ENCODE measurements at places on chromosomes 2 and 18.

- DNase-seq, result no peak
Measured at GRCh38 chr2:32061973-32062861, 1.1 kb upstream of the SPAST start.

DNA sequence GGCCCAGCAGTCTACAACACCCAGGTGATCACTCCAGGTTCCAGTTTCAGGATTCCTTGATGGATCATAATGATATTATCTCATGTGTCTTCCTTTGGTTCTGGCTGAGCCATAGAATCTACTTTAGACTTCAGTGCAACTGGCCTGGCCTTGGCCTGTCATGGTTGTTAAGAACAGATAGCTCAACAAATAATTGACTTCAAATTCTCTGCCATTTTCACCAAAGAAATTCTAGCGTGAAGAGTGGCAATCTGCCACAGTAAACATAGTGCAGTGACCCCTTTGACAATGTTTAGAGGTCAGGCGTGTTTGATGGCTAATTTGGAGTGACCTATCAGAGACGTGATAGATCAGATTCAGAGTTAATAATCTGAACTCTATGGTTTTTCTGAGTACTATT, 50.2 kb upstream of the ZNF385B start:
- DNase-seq, result no peak

DNA sequence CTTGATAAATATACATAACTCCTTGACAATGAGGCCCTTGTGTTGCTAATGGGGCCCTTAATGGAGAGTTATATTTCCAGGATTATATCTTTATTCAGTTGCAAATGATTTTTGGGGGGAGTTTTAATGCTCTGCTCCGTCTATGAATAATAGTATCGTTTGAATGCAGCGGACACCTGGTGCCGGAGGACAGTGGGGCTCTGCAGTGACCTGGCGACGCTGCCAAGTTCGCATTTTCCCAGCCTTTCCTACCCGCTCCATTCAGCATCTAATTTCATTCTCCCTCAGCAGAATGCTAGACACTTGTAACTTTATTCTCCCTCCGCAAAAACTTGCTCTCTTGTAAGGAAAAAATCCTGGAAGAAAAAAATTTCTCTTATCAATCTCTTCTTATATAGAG, 257.6 kb upstream of the SALL3 start:
- DNase-seq, result no peak

GRCh38 chr2:134335601-134336000, 81.7 kb downstream of the MGAT5 start:
- no peak for DNase-seq

DNA sequence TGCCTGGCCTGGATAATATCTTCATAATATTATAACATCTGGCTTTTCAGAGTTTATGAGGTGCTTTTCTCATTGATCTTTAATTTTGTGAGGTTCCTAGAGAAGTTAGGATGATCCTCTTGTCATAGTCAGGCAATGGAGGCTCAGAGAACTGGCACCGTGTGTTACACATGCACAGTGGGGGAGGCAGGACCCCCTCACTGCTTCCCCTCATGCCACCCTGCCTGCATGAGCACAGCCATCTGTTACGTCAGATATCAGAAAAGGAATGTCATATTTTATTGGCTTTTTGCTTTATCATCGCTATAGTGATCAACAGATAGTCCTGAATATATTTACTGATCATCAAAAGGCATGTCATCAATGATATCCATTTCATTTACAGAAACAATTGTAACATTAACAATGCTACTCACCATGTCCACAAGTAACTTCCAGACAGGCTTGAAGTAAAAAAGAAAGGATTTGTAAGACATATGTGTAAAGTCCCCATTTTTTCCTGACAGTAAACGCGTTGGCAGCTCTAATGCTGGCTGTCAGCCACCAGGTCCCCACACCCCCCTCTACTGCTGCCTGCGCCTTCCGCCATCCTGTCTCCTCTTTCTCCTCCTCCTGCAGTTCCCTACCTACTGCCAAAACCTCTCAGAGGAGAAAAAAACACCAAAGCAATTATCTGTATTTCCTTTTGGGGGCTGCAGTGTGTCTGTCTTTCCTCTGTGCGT, 18.8 kb downstream of the ENOSF1 start:
- no peak for DNase-seq

DNA sequence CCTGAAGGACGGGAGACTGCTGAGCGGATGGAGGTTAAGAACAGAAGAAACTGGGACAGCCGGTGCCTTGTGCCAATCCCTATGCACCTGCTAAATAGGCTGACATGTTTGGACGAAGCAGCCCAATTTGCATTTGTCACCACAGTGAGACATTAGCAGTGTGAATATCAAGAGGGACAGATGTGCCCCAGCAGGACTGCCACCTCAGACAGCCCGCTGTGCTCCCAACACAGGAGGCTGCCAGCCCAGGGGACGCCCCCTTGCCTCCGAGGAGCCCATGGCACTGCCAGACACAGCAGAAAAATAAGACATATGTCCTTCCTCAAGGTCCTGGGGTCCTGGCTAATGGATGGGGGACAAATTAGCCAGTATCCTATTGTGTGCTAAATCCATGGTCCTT, 306.7 kb upstream of the POU3F3 start:
- no peak for DNase-seq

DNA sequence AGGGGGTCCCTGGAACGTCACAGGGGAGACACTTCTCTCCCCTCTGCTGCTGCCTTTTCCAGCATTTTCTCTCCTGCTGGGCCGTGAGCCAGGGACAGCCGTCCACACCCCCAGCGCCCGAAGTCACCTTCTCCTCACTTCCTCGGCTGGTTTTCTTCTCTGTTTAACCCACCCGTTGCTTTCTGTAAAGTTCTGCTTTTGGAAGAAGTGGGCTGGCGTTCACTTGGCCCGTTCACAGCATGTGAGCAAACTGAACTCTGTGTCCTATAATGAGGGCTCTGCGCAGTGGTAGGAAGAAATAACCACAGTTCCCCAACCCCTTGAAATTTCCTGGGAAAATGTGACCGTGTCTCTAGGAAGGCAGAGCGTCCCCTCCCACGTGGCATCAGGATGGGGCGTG, 187.0 kb upstream of the HDAC4 start:
- no peak for DNase-seq

GRCh38 chr2:214542295-214542694, 131.4 kb downstream of the VWC2L start:
- DNase-seq, result no peak

DNA sequence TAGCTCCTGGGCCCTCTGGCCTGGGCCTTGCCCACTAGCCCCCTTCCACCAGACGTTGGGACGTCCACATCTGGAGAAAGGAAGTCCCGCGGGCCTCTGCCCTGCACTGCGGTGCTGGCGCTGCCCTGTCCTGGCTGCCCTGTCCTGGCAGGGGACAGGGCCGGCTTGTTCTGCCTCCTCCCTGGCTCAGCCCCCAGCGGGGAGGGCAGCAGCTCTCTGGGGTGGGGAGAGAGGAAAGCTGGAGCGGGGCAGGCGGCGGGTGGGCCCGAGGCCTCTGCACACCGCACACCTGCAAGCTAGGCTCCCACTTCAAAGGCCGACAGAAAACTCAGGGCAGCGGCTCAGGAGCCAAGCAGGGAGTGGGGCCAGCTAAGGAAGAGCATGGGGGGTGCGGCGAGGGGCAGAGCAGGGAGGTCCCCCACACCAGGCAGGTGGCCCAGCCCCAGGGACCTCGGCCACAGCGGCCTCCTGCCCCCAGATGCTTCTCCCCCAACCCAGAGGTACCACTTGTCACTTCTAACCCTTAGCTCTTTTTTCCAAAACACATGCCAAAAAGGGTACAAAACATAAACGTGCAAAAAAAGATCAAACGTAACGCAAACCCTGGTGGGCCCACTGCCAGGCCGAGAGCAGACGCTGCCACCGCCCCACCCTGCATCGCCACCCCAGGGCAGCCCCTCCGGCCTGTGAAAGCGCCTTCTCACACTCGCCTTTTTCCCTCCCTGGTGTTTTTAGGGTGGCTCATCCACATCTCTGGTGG, 13.5 kb downstream of the SNED1 start:
- DNase-seq, result no peak

DNA sequence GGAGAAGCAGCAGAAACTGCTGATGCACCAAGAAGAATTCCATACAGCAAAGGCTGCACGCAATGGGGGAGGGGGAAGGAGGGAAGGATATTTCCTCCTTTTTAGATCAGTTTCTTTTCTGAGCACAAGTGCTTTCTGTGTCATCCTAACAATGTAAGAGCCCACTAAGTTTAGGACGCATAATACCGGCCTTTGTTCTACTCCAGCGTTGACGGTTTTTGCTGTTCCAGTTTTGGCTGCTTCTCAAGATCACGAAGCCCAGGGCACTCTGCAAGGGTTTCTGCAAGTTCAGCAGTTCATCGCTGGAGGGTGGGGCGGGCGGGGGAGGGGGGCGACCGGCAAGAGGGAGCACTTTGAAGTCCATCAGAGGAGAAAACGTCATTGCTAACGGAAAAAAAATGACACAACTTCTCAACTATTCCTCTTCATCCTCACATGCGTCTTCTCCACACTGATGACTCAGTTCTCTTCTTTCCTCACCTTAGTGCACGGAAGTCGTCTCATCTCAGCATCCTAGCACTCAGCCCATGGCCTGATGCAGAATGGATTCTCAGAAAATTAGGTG, 8.7 kb downstream of the FAM178B start:
- DNase-seq, result no peak

DNA sequence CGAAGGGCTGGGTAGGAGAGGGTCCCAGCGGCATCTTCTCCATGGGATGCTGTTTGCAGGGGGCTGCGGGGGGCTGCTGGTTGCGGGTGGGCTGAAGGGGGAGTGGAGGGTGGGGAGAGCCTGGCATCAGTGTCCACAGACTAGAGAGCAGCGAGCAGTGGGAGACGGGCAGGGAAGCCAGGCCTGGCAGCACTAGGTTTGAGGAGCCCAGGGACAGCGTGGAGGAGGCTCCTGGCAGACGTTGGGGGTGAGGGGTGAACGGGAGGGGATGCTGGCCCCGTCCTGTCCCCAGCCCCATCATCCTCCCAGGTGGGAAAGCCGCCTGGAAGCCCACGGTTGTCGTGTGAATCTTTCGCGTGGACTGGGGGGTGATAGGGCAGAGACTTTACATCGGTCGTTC, 48.2 kb upstream of the TFCP2L1 start:
- DNase-seq, result no peak

DNA sequence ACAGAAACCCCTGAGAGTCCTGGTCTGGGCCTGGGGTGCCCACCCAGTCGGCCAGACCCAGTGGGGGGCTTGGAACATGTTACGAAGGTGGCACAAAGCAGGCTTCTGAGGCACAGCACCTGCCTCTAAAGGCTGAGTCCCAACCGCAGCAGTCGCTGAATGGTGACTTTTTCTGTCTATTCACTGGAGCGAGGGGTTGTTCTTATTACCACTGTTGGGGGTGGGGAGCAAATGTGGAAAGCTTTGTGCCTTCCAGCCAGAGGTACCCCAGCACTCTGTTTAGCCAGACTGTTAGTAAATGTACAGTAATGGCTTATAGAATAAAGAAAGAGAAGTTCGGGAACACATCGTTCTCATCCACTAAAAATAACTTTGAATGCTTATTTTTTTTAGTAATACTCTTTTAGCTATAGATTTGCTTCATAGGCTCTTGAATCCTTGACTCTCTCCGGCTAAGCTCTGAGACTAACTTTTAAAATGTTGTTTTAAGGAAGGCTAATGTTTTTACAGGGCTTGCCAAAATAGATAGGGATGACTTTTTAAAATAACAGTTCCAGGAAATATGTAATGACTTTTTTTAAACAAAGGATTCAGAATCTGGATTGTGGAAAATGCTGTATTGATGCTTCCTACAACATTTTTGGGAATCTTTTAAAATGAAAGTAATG, 23.4 kb upstream of the PTPN2 start:
- DNase-seq, result no peak

GRCh38 chr2:112920923-112921532, 10.1 kb downstream of the IL37 start:
- no peak for DNase-seq

- no peak for DNase-seq
Measured at GRCh38 chr2:224520064-224520463, 65.1 kb downstream of the CUL3 start.

DNA sequence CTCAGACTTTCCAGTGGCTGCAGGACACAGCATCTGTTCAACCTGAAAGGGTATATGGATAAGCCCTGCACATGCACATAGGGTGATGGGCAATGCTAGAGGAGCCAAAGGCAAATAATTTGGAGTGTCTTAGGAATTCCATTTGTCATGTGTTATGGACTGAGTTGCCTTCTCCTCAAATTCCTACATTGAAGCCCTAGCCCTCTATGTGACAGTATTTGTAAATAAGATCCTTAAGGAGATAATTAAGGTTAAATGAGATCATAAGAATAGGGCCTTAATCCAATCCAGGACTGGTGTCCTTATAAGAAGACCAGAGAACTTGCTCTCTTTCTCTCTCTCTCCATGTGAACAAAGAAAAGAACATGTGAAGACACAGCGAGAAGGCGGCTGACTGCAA, 42.9 kb upstream of the CREG2 start:
- no peak for DNase-seq

DNA sequence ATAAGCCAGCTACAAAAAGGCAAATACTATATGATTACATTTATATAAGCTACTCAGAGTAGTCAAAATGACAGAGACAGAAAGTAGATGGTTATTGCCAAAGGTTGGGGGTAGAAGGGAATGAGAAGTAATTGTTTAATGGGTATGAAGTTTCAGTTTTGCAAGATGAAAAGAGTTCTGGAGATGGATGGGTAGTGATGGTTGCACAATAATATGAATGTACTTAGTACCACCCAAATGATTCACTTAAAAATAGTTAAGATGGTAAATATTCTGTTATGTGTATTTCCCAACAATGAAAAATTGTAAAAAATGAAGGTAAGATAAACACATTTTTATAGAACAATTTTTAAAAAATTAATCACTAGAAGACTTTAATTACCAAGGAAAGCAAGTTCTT, 448.4 kb downstream of the ADCYAP1 start:
- DNase-seq, result no peak
